ENCODE measurements at places on chromosomes 2 and 18.
A peak's percentile ranks its signal among the peaks of the same experiment; 100 is the strongest.

DNA sequence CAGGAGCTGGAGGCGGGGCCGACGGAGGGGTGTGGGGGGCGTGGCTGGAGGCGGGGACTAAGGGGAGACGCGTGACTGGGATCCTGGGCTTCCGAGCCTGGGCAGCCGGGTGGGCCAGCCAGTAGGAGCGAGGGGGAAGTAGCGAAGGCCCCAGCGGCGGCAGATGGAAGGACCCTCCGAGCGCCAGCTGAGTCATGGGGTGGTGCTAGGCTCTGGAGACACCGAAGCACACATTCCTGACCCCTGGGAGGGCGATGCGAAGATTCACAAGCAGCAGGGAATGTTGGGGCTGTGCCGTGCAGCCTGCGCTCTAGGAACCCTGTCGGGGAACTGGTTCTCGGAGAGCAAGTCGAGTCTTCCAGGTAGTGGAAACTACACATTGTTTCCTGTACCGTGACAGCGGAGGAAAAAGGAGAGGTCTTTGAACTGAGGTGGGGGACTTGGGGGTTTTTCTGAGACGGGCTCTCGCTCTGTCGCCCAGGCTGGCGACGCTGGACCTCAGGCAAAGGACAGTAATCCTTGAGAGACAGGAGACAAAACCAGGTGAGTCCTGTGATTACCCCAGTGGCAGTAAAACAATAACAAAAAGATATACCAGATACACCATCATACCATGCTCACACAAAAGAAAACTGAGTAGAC, 650 bp upstream of the AFG3L2 start:
- peak; percentile 86 for DNase-seq

GRCh38 chr18:7415081-7415894, 151.8 kb upstream of the PTPRM start:
- no peak for DNase-seq

DNA sequence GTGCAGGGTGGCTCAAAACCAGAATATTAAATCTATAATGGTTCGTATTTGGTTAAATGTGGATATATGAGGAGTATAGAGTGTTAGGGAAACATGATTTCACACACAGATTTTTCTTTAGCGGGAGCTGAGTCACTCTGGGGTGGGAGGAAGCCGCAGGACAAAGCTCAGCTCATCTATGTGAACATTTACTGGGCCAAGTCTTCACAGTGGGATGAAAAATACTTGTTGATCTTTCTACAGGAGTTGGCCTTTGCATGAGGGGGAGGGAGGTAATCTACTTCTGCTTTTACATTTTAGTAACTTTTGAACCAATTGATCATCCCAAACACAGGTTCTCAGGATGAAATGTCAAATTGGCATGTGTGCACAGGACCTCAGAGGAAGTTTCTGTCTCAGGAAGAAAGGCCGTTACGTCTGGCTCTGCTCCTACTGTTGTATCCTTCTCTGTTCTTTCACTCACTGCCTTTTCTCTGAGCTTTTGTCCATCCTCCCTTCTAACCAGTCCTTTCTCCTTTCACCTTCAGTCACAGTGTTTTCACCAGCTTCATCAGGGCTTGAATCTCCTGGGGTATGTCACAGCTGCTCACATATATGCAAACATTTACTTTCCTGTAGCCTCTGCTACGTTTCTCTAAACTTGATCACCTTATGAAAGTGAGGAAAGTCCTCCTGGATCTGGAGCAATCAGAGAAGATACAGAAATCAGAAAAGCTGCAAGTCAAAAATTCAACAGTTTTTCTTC, 943.3 kb upstream of the FANCL start:
- DNase-seq, result peak; percentile 2

- DNase-seq, result peak; percentile 68
Measured at GRCh38 chr2:223230352-223230751, 178.4 kb downstream of the KCNE4 start.

- DNase-seq, result no peak
Measured at GRCh38 chr2:204730603-204731002, 185.3 kb downstream of the PARD3B start.

- DNase-seq, result no peak
Measured at GRCh38 chr2:192327576-192327975, 132.8 kb upstream of the TMEFF2 start.

DNA sequence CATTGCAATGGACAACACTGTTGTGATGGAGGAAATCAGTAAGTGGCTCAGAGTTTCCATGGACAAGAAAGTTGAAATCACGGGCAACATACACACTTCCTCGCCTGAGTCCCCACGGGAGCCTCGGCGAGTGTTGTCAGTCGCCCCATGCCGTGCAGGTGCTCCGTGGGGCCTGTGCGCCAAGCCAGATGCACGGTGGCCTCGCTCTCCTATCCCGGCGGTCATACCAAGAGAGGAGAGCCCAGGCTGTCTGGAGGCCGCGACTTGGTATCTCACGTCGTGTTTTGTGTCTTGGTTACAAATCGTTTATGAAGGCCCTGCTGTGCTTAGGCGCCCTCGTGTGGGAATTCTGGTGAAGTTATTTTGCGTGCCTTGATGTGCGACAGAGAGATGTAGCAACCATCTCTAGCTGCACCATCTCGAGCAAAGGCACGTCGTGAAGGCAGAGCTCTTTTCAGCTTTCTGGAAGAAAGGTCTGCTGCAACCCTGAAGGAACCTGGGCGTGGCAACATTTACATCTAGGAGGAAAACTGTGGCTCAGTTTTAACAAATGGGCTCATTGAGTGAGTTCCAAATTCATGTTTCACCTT, 21.8 kb downstream of the ATG4B start:
- DNase-seq, result peak; percentile 58

GRCh38 chr18:5073026-5073944, 123.8 kb downstream of the AKAIN1 start:
- DNase-seq, result peak; percentile 10

- no peak for DNase-seq
Measured at GRCh38 chr2:14234911-14235310, 397.6 kb upstream of the LRATD1 start.

DNA sequence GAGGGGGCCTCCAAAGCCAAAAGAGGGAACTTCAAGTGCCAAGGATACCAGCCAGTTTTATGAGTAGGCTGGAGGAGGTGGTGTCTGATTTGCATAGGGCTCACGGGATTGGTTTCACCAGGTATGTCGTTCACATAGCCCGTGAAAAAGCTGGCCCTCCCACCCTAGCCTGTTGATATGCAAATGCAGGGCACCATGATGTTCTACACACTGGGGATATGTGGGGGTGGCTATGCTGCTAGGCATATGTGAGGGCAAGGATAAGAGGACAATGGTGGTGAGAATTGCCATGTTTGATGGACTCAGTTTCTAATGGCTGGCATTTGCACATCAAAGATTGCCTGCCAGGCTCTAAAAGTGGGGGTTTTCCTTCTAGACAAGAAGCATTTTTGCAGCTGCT, 378.6 kb downstream of the DPP10 start:
- DNase-seq, result no peak

- no peak for DNase-seq
Measured at GRCh38 chr2:200738590-200738989, 73.1 kb upstream of the BZW1 start.

DNA sequence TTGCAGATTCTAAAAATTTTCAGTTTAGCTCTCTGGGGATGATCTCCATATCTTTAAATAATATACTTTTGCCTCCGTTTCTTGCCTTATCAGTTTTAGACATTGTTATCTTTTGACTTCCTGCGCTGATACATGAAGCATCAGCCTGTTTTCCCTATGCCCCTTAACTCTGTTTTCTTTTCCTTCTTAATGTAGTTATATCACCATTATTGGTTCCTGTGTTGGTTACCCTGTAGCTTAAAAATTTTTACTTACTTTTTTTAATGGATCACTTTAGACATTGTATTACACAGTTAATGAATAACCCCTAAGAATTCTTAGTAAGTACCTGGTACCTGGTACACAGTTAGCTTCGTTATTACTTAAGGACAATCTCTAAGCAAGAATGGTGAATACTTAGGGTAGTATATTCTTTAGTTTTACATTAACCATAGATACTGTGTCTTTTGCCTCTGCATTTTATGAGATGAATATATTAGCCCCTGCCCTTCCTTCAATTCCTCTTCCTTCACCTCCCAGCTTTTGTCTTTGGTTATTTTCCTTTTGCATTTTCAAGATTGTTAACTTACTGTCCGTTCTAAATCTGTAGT, 40.9 kb downstream of the BABAM2 start:
- peak; percentile 86 for DNase-seq

GRCh38 chr2:110101901-110102803, 13.5 kb downstream of the MALL start:
- DNase-seq, result peak; percentile 95

GRCh38 chr18:28147674-28148171, 29.2 kb downstream of the CDH2 start:
- DNase-seq, result peak; percentile 79

GRCh38 chr2:239189711-239190131, 211.1 kb downstream of the HDAC4 start:
- DNase-seq, result no peak

DNA sequence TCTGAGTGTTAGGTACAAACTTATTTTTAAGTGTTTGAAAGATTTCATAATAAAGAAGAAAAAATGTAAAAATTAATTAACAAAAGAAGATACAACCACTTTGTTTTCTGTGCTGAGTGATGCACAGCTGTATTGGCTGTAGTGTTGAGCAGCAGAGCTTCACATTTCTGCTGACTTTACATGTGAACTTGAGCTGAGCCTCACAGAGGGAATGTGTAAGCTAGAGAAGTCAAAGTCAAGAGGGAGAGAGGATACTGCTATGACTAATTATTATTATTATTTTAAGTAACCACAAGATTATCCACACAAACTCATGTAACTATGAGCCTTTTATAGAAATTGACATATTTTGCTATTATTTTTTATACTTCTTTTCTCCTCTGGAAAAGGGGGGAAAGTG, 159.1 kb upstream of the ZSWIM2 start:
- no peak for DNase-seq

GRCh38 chr2:159131914-159132281, 154.6 kb downstream of the WDSUB1 start:
- DNase-seq, result peak; percentile 89

DNA sequence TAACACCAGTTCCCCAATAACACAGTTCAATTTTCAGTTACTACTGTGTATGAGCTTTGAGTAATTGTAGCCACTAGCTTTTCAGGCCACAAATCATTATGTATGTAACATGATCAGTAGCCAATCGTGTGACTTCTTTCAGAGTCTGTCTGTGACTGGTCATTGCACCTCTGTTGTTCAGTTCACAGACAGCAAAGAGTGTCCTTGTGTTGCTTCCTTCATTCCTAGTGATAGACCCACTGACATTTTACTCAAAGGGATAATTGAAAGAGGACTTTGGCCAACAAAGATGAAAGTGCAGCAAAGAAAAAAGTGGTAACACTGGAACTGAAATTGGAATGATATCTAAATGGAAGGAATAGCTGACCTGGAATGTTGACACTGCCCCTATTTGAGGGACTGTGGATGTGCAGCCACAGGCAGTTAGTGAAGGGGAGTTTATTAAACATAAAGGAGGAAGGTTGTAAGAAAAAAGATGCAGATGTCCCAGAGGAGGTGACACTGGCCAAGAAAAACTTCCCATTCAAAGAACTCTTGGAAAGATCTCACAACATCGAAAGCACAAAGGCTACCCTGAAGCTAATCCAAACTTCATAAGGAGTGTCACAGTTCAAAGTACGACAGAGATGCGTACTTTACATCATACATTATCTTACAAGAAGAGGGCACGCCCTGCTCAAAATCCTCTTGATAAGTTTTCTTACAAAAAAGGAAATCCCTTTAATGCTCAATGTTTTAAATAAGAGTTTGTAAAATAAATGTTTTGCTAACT, 19.3 kb downstream of the TTC39C start:
- no peak for DNase-seq

GRCh38 chr2:181459621-181460021, 2.4 kb downstream of the ITGA4 start:
- no peak for DNase-seq

GRCh38 chr2:157747695-157748370, 119.2 kb upstream of the ACVR1C start:
- peak; percentile 75 for DNase-seq

DNA sequence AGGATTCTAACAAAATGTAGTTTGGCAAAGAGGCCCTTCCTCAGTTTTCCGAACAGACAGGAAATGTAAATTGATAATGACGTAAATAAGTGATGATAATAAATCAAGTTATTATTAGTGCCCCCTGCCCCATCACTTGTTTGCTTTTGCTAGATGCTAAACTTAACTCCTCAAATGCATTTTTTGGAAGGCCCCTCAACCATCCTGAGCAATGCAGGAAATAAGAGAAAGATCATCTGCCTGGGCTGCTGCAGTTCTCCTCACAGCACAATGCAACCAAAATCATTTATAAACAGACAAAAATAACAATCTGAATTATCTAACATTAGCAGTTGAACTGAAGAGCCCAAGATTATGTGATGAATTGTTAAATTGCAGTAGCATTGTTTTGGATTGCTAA, 62.6 kb upstream of the PSMD14 start:
- no peak for DNase-seq

- DNase-seq, result peak; percentile 15
Measured at GRCh38 chr2:212157012-212157411, 381.6 kb downstream of the ERBB4 start.

DNA sequence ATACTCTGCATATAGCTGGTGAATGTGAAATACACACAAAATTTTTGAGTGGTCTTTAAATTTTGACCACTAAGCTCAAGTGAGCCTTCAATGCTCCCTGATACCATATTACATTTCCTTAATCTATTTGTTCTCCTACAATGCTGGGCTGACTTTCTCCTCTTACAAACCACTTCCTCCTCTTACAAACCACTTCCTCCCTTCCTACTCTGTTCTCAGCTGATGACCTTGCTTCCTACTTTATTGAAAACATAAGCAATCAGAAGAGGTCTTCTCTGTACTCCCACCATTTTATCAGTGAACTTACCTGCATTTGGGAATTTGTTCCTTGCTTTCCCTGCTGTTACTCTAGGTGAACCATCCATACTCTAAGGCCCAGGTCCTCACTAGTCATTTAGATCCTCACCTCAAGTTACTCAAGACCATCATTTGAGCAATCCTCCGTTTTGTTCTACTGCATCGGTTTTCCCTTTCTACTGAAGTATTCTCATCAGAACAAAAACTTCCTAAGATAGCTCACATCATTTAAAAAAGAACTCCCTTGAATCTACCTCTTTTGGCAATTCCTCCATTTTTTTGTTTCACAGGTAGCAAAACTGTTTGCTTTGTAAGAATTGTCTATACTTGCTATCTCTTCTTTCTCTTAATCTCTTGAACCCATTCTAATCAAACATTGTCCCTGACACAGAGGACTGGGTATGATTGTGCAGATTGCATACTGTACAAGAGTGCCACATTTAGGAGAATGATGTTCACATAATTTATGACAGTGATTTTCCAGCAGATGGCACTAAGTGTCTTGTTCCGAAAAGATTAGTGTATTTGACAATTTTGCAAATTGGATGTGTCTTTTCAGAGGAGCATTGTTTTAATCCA, 96.5 kb downstream of the EPB41L5 start:
- DNase-seq, result peak; percentile 38

- no peak for DNase-seq
Measured at GRCh38 chr18:42977982-42978637, 137.4 kb downstream of the RIT2 start.

GRCh38 chr2:140892911-140893637, 1237.7 kb downstream of the LRP1B start:
- DNase-seq, result no peak

GRCh38 chr18:5969989-5970403, 74.7 kb upstream of the TMEM200C start:
- no peak for DNase-seq

Data from renal cortical epithelial cell (primary cell).